ENCODE measurements at places on chromosomes 7 and 10.

GRCh38 chr10:71837098-71837827 lies 13.8 kb downstream of the PSAP start:
- DNase-seq, result no peak

DNA sequence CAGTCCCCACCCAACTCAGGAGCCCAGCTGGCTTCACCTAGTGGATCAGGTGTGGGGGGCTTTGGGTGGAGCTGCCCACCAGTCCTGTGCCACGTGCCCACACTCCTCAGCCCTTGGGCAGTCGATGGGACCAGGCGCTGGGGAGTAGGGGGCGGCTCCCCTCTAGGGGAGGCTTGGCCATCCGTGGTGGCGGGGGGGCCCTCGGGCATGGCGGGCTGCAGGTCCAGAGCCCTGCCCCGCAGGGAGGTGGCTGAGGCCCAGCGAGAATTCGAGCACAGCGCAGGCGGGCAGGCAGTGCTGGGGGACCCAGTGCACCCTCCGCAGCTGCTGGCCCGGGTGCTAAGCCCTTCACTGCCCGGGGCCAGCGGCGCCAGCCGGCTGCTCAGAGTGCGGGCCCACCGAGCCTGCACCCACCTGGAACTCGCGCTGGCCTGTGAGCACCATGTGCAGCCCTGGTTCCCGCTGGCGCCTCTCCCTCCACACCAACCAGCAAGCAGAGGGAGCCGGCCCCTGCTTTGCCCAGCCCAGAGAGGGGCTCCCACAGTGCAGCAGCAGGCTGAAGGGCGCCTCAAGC lies 29.3 kb downstream of the ASNS start:
- no peak for DNase-seq

- DNase-seq, result no peak
Measured at GRCh38 chr7:82376739-82377138, 66.8 kb downstream of the CACNA2D1 start.

GRCh38 chr10:108615576-108616320 lies 1307.6 kb downstream of the XPNPEP1 start:
- no peak for DNase-seq

- DNase-seq, result no peak
Measured at GRCh38 chr7:22470981-22471380, 29.0 kb downstream of the STEAP1B start.
